ENCODE measurements at places on chromosomes 7 and 10.

- DNase-seq = no peak
- H3K4me1 ChIP-seq = peaks cover 67% of the 10 kb centered on the region
- H3K4me3 ChIP-seq = no peak overlapping the region
- H3K36me3 ChIP-seq = peaks cover 5% of the 10 kb centered on the region
- H3K27me3 ChIP-seq = no peaks in the 10 kb centered on the region
Observed at GRCh38 chr7:138478499-138478908, 18.4 kb downstream of the TRIM24 start.

GRCh38 chr7:4748231-4748681 is 27.2 kb upstream of the AP5Z1 start:
- peaks cover 12% of the 10 kb centered on the region for H3K36me3 ChIP-seq
- H3K4me1 ChIP-seq = peaks cover 60% of the 10 kb centered on the region
- no peaks in the 10 kb centered on the region for H3K27me3 ChIP-seq
- no peak for DNase-seq
- H3K27ac ChIP-seq = peak overlapping the region; percentile 80
- peak overlapping the region; percentile 80 for H3K4me3 ChIP-seq

DNA sequence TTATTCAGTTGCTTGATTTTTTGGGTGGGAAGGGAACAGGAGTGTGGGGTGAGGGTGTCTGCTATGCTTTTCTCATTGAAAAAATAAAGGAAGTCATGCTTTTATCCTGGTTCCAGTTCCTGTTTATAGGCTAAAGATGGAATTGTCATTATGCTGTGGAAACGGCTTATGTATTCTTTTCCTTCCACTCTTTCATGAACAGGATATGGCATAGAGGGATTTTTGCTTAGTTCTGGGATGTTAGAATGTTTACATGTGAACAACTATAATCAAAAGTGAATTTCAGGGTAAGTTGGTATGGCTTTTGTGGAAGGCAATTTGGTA is 35.9 kb upstream of the PTPN12 start:
- no peaks in the 10 kb centered on the region for H3K4me1 ChIP-seq
- DNase-seq = no peak
- H3K36me3 ChIP-seq = no peaks in the 10 kb centered on the region
- no peak overlapping the region for H3K27ac ChIP-seq

GRCh38 chr10:68135922-68136792 is 26.9 kb downstream of the MYPN start:
- H3K27me3 ChIP-seq = peaks cover 12% of the 10 kb centered on the region
- H3K4me1 ChIP-seq = no peaks in the 10 kb centered on the region
- no peak for DNase-seq
- H3K4me3 ChIP-seq = no peak overlapping the region
- H3K36me3 ChIP-seq = no peaks in the 10 kb centered on the region
- no peak overlapping the region for H3K27ac ChIP-seq

GRCh38 chr10:50605269-50605950 is 18.3 kb downstream of the SGMS1 start:
- peaks cover 74% of the 10 kb centered on the region for H3K4me1 ChIP-seq
- H3K27ac ChIP-seq = peak overlapping the region; percentile 85
- no peaks in the 10 kb centered on the region for H3K27me3 ChIP-seq
- no peak for DNase-seq

DNA sequence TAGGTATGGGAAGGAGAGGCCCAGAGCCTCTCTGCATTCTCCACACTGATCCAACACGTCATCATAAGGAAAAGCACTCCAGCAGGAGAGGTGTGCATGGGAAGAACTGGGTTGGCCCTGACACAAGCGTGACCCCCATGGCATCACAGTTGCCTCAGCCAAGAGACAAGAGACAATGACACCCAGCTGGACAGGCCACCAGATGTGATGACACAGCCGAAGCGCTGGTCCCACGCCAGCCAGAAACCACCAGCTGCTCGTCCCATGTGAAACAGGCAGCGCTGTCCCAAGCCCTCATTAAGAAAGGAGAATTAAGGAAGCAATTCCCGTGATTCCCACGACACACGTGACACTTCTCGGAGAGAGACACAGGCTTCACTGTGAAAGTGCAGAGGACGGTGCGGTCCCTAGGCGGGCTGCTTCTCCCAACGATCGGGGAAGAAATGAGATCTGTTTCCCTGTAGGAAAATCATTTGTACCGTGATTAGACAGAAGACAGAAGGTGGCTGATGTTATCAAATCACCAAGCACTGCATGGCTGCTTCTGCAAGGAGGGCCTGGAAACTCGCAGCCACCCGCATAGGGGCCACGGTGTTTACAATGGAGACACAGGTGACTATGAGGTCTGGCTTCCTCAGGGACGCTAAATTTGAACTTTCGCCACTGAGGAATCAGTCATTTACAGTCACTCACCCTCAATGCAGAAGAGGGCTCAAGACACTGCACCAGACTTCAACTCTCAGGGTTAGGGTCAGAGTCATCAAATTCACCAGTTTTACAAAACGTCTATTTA is 74.5 kb downstream of the DIP2C start:
- H3K27me3 ChIP-seq = peaks cover 53% of the 10 kb centered on the region
- H3K4me1 ChIP-seq = no peaks in the 10 kb centered on the region
- H3K36me3 ChIP-seq = peaks cover 2% of the 10 kb centered on the region
- H3K4me3 ChIP-seq = no peak overlapping the region
- no peak for DNase-seq

GRCh38 chr7:29274146-29275017 is 79.8 kb downstream of the CHN2 start:
- H3K36me3 ChIP-seq = no peaks in the 10 kb centered on the region
- H3K4me3 ChIP-seq = no peak overlapping the region
- no peak overlapping the region for H3K27ac ChIP-seq
- H3K27me3 ChIP-seq = no peaks in the 10 kb centered on the region

DNA sequence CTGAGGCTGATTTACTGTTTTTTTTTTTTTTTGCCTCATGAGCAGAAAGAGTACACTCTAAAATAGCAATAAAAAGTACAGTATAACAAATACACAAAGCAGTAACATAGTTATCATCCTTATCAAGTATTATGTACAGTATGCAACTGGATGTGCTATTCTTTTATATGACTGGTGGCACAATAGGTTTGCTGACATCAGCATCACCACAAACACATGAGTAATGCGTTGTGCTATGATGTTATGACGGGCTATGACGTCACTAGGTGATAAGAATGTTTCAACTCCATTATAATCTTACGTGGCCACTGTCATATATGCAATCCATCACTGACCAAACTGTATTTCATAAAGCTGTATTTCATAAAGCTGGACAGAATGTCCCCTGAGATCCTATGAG is 189.2 kb upstream of the GLI3 start:
- H3K4me3 ChIP-seq = no peak overlapping the region
- H3K36me3 ChIP-seq = no peaks in the 10 kb centered on the region
- H3K4me1 ChIP-seq = no peaks in the 10 kb centered on the region
- DNase-seq = no peak
- no peaks in the 10 kb centered on the region for H3K27me3 ChIP-seq

- peak overlapping the region; percentile 76 for H3K27ac ChIP-seq
- H3K4me3 ChIP-seq = peak overlapping the region; percentile 84
- H3K4me1 ChIP-seq = peaks cover 26% of the 10 kb centered on the region
- H3K36me3 ChIP-seq = peaks cover 7% of the 10 kb centered on the region
- DNase-seq = no peak
Observed at GRCh38 chr7:116952635-116953371, 498 bp upstream of the ST7 start.

DNA sequence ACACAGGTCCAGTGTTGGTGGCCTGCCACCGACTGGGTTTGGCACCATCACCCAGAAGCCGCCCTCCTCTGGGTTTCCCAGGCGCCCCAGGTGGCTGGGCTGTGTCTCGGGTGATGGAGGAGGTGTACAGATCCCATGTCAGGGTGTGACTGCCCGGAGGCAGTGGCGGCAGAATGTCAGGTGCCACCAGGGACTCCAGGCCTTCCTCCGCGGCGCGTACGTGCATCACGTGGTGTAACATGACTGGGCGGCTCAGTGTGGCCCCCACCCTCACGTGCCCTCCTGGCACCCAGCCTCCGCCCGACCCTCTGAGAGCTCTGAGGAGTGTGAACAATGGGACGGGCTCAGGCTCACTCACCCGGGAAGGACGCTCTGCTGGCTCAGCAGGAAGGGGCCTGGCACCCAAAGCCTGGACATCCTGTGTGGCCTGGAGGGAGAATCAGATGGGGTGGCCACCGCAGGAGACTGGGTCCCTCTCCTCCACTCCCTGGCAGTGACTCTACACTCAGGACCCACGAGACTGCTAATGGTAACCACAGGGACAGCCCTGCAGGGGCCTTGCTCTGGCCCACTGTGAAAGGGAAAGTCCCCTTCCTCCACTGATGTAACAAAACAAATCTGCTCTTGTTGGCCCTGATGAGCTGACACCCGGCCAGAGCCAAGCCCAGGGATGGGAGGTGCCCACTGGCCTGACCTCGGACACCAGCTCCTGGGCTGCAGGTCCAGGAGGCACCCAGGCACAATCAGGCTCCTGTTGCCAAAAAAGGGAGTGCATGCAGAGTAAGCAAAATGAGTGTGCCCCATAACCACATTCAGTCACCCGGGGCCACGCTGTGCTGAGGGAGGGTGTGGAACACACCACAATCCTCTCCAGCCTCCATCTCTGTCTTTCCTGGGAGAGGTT is 164.8 kb downstream of the PRKAG2 start:
- peaks cover 12% of the 10 kb centered on the region for H3K4me1 ChIP-seq
- no peak overlapping the region for H3K4me3 ChIP-seq
- H3K27ac ChIP-seq = no peak overlapping the region
- DNase-seq = no peak

DNA sequence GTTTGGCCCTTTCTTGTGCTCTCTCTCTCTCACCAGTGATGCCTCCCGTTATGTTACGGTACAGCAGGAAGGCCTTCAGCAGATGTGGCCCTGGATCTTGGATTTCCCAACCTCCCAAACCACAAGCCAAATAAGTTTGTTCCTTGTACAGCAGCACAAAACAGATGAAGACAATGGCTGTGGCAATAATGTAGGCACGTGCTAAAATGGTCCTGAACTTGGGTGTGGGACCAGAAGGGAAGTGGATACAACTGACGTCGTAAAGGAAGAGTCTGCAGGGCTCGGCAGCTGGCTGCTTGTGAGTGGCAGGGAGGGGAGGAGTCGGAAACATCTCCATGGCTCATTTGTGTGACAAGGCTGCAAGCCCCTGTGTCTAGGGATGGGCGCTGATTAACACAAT is 26.8 kb downstream of the PROSER2 start:
- DNase-seq = no peak
- peaks cover 1% of the 10 kb centered on the region for H3K36me3 ChIP-seq
- H3K27me3 ChIP-seq = peaks cover 69% of the 10 kb centered on the region

GRCh38 chr7:133753513-133753912 is 373.6 kb upstream of the LRGUK start:
- H3K27me3 ChIP-seq = no peaks in the 10 kb centered on the region
- peaks cover 7% of the 10 kb centered on the region for H3K4me1 ChIP-seq
- no peaks in the 10 kb centered on the region for H3K36me3 ChIP-seq
- no peak overlapping the region for H3K4me3 ChIP-seq
- H3K27ac ChIP-seq = no peak overlapping the region
- DNase-seq = no peak

DNA sequence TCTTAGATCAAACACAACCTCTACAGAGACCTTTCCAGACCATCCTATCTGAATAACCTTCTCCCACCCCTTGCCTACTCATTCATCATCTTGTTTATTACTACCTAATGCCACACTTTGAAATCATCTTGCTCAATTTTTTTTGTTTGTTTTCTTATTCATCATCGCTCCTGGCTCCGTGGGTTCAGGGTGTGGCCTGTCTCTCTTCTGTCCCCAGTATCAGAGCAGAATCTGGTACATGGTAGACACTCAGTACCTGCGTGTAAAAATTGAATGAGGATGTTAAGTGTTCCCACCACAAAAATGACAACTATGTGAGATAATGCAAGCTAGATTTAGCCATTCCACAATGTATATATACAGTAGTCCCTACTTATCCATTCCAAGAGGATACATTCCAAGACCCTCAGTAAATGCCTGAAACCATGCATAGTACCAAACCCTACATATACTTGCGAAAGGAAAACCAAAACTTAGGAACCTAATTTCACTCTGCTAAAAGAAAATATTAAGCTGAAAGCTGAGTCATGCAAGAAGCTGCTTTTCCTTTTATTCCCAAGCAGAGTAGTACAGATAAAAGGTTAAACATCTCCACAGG is 72.1 kb upstream of the SEC61G start:
- H3K27ac ChIP-seq = no peak overlapping the region
- no peaks in the 10 kb centered on the region for H3K36me3 ChIP-seq
- H3K27me3 ChIP-seq = peaks cover 8% of the 10 kb centered on the region
- H3K4me3 ChIP-seq = no peak overlapping the region
- no peak for DNase-seq

DNA sequence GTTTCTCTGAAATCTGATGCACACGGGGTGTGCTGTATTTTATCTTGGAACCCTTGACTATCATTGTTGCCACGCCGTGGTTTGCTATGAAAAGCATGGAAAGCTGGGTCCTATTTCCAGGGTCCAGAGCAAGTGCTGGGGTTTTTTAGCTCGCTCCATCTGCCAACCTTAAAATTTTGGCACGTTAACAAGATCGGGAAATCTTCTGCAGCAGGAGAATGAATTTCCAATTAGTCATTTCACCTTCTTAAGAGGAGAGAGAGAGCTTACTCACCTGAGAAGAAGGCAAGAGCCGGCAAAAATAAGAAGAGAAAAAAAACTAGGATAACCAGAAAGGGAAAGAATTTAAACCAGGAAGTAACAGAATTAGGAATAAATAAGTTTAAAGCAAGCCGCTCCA is 223.6 kb upstream of the CELF2 start:
- H3K27me3 ChIP-seq = peaks cover 74% of the 10 kb centered on the region
- H3K4me3 ChIP-seq = no peak overlapping the region
- H3K4me1 ChIP-seq = no peaks in the 10 kb centered on the region
- H3K36me3 ChIP-seq = peaks cover 2% of the 10 kb centered on the region

DNA sequence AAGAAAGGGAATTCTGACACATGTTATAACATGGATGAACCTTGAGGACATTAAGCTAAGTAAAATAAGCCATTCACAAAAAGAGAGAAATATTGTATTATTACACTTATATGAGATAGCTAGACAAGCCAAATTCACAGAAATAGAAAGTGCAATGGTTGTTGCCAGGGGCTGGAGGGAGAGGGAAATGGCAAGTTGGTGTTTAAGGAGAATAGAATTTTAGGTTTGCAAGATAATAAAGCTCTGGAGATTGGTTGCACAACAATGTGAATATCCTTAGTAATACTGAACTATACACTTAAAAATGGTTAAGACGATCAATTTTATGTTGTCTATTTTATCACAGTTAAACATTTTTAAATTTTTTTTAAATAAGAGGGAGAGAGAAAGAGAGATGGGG is 25.0 kb upstream of the ADD3 start:
- peaks cover 19% of the 10 kb centered on the region for H3K27me3 ChIP-seq
- peaks cover 2% of the 10 kb centered on the region for H3K36me3 ChIP-seq
- H3K4me3 ChIP-seq = no peak overlapping the region
- H3K27ac ChIP-seq = no peak overlapping the region
- DNase-seq = no peak
- peaks cover 5% of the 10 kb centered on the region for H3K4me1 ChIP-seq

DNA sequence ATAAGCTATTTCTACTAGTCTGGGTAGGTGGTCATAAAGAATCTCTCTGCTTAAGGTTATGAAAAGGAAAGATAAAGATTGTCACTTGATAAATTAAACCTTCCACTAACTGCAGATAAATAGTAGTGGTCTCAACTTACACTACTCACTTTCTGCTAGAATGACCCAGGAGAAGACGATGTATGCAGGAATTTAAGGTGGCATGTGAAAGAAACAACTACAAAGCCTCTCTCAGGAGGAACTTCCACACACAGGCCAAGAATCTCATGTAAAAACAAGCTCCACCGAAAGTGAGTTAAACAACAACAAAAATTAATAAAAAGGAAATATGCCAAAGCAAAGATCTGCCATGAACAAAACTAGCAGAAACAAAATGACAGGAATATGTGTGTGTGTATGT is 165.4 kb downstream of the CDC14C start:
- no peaks in the 10 kb centered on the region for H3K27me3 ChIP-seq
- no peaks in the 10 kb centered on the region for H3K4me1 ChIP-seq
- no peak overlapping the region for H3K27ac ChIP-seq
- H3K4me3 ChIP-seq = no peak overlapping the region
- no peaks in the 10 kb centered on the region for H3K36me3 ChIP-seq

Measured in central memory CD8-positive, alpha-beta T cell (primary cell).